ENCODE measurements at places on chromosomes 6 and 20.

DNA sequence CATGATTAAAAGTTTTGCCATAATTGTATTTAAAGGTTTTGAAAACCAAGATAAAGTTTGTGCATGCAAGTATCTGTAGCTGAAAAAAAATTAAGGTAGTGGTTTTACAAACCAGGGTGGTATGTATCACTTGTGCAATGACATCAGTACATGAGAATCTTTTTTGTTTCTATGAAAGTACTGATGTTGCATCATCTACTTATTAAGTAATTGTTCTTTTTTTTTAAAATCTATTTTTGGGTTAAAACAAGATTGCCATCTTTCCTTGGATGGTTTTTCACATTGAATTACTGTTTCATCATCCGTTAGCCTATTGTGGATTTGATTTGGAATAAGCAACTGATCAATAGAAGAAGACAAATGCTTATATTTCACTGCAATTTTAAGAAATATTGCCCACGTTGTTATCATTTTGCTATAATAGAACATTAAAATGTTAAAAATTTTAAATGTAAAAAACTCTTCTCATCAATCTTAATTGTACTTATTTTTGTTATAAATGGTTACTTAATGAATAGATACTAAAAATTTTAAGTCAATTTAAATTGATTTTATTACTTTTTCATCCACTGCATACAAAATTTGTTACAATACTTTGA is 39.8 kb upstream of the TAGAP start:
- DNase-seq: no peak

- DNase-seq: peak; percentile 83
Measured at GRCh38 chr6:124867121-124867520, 95.1 kb upstream of the RNF217 start.

GRCh38 chr6:39867592-39867991 is 66.7 kb downstream of the MOCS1 start:
- DNase-seq: no peak

DNA sequence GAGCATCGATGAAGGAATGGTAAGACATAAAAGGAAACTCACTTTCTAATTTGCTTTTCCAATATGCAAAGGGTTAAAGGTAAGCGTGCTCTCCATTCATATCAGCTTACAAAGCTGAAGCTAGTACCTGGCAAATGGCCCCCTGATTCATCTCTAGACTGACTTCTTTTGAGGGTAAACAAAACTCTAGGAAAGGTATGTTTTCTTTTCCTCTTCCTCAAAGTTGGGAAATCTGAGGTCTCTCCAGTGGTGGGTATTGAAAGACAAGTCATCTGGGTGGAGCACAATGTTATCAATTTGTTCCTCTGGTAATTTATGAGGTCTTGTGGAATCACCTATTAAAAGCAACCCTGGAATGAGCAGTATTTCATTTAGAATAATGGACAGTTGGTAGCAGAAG is 7.9 kb upstream of the FBXO30 start:
- no peak for DNase-seq

GRCh38 chr20:22106308-22106938 is 401.0 kb downstream of the PAX1 start:
- peak; percentile 15 for DNase-seq

DNA sequence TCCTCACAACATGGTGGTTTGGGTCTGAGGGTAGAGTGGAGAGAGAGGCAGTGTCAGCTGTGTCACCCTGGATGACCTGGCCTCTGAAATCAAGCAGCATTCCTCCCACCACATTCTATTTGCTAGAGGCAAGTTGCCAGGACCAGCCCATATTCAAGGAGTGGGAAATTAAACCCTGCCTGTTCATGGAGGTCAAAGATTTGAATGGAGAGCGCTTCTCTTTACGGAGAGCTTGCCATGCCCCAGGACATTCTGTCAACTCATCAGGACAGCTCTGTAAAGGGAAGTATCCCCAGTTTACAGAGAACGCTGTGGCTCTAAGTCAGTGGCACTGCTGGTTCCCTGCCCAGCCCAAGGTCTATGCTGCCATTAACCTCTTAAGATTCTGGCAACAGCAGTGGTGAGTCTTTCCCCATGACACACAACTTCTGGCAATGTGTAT is 90.0 kb upstream of the INSM1 start:
- no peak for DNase-seq

DNA sequence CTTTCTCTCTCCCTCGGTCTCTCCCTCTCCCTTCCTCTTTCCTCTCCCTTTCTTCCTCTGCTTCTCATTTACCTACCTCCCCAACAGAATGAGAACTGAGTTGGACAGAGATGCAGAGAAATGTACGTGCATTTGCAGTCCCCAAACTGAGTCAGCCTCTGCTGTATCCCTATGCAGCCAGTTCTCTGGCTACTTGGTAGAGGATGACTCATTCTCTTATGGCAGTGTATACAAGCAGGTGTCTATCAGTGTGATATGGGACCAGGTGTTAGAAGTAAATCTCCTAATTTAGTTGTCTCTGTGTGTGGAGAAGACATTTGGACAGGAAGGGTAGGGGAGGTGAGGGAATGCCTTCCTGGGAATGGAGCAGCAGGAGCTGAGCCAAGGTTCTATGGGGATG is 470.8 kb downstream of the CD109 start:
- DNase-seq: no peak

DNA sequence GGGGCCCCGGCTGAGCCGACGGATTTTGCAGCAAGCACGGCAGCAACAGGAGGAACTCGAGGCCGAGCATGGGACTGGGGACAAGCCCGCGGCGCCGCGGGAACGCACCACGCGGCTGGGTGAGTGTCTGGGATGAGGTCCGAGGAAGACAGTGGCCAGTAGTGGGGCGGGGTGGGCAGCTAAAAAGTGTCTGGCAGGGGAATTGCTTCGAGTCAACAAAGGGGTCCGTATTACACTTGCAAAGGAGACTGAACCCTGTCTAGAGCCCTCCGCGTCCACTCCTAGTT is 356 bp downstream of the BYSL start:
- DNase-seq: no peak

DNA sequence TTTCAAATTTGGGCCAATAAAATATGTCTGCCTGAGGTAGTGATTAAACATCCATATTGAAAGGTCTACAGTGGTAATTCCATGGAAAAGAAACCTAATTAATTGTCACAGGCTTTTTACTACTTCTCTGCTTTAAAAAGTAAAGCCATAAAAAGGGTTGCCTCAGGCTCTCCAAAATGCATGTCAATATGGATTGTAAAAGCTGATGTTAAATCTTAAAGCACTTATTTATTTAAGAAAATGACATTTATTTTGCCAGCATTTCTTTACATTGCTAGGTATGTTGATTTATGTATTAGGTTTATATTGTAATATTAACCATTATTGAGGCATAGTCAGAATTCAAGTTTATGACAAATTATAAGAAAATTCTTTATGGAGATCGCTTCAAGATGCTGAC is 133.2 kb downstream of the OPN5 start:
- DNase-seq: no peak

DNA sequence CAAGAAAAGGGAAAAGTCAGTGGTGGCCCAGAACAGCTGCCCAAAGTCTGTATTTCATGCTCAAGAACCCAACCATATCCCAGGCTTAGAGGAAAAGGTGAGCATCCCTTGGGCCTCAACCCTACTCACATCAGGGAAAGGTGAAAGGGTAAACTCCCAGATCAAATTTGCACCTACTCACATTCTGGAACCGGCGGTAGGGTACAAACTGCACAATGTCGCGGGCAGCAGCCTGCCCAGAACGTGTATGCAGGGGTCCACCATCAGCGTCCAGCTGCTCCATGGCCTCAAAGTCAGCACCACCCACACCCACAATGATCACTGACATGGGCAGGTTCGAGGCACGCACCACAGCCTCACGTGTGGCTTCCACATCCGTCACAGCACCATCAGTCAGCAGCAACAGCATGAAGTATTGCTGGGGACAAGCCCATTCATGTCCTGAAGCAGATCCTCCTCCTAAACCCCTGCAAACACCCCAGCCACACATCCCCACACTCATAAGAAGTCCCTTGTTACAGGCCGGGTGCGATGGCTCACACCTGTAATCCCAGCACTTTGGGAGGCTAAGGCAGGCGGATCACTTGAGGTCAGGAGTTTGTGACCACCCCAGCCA is 10.9 kb downstream of the SPAG4 start:
- DNase-seq: no peak

Measured in NCI-H1417 (cell line).